NCI-H1105 (cell line): ENCODE measurements at places on chromosomes 4 and X.

GRCh38 chr4:149183638-149184037, 632.0 kb downstream of the IQCM start:
- DNase-seq = no peak

DNA sequence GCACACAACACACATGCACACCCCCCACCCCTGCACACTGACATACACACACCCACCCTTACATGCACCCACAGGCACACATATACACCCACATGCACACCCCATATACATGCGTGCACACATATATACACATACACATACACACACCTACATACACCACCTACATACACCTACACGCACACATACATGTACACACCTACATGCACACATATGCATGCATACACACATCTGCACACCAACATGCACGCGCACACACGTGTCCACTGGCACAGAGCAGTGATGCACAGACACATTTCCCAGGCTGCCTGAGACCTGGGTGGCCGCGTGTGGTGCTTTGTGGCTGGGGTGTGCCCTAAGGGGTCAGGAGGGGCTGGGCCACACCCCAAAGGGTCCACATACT, 31.7 kb downstream of the FGFRL1 start:
- no peak for DNase-seq

- no peak for DNase-seq
Observed at GRCh38 chrX:7254144-7254543, 106.2 kb upstream of the PUDP start.

DNA sequence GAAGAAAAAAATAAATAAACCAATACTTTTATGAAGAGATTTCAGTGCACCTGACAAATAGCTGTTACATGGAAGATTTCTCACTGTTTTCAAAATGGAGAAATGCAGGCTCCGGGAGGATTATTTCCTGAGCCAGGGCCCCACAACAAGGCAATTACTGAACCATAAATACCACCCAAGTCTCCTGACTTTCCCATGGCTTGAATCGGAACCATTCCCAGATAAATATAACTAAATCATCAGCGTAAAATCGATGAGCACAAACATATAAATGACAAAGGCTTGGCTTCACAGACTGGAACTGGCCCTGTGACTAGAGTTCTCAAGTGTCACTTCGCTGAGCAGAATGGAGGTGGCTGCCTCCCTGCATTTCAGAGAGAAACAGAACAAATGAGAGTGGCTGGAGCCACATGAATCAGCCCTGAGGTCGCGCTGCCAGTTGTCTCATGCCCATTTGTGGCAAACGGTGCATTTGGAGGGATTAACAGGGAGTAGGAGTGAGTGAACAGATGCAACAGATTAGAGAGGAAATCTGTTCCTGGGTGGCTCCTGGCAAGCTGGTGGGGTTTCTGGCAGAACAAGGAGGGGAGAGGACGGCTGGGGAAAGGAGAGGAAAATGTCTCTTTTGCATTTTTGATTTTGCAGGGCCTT, 57.3 kb upstream of the STIM2 start:
- DNase-seq = no peak

- no peak for DNase-seq
Observed at GRCh38 chrX:43870758-43871419, 11.4 kb downstream of the MAOB start.

GRCh38 chr4:106775636-106776035, 260.5 kb downstream of the DKK2 start:
- no peak for DNase-seq

GRCh38 chr4:139582044-139582443, 26.0 kb upstream of the SETD7 start:
- DNase-seq = no peak

DNA sequence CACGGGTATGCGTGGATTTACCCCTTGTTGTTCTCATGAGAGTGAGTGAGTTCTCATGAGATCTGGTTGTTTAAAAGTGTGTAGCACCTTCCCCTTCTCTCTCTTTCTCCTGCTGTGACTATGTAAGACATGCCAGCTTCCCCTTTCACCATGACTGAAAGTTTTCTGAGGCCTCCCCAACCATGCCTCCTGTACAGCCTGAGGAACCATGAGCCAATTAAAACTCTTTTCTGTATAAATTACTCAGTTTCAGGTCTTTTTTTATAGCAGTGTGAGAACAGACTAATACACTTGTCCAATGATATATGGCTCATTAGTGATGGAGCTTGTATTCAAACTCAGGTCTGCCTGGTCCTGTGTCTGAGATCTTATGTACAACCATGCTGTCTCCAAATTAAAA, 28.5 kb upstream of the RTL3 start:
- no peak for DNase-seq
